Stomach (tissue), 19 donors: ENCODE measurements at places on chromosomes 4 and X. TPM values are rescaled to one million over a fixed set of nuclear protein-coding genes. Genes with fewer than 3 reads are reported as not detected.

Gene PRSS12
- 7.8 TPM for total RNA-seq

Gene VGLL1
- total RNA-seq, result not detected

Gene COPS4
- total RNA-seq, result 50.4 TPM

DNA sequence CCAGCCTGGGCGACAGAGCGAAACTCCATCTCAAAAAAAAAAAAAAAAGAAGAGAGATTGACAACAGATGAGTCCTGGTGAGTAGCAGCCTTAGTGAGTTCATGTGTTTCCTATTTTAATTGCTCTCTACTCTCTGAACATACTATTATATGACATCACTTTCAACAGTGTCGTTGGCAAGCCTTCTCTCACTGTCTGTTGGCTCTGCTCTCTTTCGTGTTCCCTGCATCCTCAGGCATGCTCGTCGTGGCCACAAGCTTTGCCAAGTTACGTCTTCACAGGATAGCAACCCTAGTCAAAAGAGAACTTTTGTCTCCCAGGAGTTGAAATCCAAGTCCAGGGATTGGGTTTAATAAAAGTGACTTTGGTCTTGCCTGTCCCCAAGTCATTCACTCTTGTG lies 117.1 kb upstream of the EGFL6 start:
- peak; percentile 29 for DNase-seq

GRCh38 chr4:173722075-173722474 lies 192.0 kb upstream of the HAND2 start:
- no peak for DNase-seq

GRCh38 chr4:78567500-78568060 lies 16.0 kb downstream of the ANXA3 start:
- no peak for DNase-seq

DNA sequence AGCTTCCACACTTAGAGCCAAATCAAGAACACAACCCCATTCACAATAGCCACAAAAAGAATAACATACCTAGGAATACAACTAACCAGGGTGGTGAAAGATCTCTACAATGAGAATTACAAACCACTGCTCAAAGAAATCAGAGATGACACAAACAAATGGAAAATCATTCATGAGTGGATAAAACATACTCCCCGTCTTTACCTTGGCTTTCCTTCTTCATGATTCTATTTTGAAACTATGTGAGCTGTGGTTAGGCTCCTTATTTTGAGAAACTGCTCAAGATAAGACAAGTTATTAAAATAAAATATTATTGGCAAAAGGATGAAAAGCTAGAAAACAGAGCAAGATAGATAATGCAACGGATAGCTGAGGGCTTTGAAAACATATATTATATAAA lies 598.1 kb upstream of the FAT1 start:
- DNase-seq, result no peak
